Stimulated activated CD4-positive, alpha-beta T cell treated with anti-CD3 and anti-CD28 coated beads, Interleukin-12 subunit alpha, Interleukin-12 subunit beta, amount 100 ng/mL, for 24 hours (primary cell): ENCODE measurements at places on chromosomes 11 and 22.

- DNase-seq = peak; percentile 17
Measured at GRCh38 chr11:111977146-111978027, 40.2 kb downstream of the DIXDC1 start.

DNA sequence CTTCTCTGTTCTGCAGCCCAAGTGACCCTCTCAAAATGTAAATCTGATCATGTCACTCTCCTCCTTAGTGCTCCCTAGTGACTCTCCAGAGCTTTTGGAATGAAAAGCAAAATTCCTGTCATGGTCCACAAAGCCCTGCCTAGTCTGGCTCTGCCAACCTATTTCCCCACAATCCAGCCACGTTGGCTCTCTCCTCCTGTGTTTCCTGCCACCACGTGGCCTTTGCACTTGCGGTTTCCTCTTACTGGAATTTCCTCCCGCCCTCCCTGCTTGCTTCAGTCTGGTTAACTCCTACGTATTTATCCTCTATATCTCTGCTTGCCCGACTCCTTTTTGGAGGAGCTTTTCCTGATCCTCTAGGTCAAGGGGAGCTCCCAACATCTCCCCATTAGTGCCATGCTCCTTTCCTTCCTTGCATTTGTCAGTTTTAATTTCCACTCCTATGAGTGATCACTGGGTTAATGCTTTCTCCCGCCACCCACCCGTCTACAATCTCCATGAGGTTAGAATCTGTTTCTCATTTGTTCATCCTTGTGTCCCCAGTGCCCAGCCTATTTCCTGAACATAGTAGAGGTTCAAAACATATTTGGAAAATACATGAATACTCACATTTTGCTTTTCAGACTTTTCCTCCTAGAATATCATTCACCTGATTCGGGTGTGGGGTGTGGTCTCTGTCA lies 11.5 kb downstream of the NNMT start:
- no peak for DNase-seq

- no peak for DNase-seq
Measured at GRCh38 chr11:34339149-34340064, 18.4 kb downstream of the ABTB2 start.

DNA sequence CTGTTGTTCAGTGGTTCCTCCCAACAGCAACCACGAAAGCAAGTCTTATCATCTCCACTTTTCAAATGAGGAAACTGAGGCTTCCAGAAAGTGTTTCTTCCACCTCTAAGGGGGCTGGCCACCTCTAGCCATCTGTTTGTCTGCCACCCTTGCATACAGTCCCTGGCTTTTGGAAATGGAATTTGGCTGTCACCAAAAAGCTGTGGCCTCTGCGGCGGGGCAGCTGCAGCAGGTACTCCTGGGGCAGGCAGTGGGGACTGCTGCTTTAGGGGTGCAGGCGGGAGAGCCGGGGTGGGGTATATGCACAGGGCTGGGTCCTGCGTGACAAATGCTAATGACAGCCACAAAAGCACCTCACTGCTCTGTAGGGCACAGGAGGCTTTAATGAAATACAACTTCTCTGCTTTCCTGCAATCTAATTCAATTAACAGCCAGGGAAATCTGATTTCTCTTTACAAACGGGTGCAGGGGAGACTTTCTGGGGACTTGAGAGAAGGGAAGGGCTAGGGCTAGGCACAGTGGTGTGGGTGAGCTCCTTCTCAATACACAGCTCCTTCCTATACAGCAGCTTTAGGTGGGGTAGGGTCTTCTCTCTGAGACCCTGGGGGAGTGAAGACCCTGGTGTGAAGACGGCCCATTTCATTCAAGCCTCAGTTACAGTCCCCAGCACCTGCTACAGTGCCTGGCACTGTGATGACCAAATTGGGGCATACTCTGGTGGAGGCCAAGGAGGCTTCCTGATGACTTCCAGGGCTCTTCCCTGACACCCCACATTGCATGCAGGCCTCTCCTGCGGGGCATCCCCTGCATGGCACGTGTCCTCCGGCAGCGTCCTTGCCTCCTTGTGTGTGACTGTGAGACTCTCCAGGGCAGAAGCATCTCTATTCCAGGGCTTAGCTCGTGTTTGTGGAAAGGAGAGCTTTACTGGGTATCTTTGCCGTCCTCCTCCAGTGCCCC lies 161.6 kb downstream of the CEP164 start:
- no peak for DNase-seq

DNA sequence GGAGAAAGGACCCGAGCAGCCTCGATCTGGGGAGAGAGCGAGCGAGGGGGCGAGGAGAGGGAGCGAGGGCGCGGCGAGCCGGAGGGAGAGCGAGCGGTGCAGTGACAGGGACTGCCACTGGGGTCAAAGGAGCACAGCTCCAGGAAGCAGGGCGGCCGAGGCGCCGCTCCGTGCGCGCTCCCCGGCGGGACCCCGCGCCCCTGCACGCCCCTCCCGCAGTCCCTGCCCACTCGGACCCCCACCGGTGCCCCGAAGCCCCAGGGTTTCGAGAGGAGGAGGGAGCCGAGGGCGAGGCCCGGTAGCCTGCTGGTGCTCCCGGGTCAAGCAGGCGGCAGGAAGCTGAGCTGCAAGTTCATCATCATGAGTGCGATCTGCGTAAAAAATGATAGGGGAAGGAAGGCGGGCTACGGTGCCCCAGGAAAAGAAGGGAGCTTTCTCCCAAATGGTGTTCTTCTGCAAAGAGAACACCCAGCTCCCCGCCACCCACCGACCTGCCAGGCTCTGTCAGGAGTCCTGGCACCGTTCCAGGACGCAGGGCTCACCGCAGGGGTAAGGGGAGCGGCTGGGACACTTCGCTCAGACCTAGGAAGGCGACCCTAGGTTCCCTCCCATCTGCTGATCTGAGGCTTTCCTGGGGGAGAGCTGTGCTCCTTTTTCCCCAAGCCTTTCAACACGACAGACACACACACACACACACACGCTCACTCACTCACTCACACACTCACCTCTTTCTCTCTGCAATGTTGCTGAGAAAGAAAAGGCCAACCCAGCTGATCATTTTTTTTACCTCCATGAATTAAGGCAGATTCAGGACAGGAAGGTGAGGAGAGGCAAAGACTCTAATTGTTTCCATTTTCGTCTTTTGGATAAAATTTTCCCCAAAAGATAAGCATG lies at the start of gene MPPED2:
Gene MPPED2 (minus strand): TSS at position 103 of the 894 bp plus-strand sequence. CDS start 5,980 bp downstream, outside the sequence.
- no peak for DNase-seq

DNA sequence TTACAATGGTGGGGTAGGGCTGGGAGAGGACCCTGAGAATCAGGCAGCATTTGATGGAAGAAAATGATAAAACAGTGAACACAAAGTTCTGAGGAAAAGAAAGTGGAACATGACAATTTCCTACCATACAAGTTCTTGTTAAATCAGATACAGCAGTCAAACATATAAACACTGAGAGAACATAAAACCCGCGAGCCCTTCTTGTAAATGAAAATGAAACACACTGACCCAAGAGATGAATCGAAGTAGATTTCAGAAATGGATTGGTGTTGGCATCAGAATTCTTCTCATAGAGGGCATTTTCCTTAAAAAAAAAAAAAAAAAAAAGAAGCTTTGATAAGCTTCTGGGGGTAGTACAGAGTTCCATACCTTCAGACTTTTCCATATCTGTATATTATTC lies 134.7 kb upstream of the TMEM45B start:
- no peak for DNase-seq

GRCh38 chr11:85947431-85948272 lies 92.5 kb downstream of the CCDC83 start:
- DNase-seq = no peak

- no peak for DNase-seq
Measured at GRCh38 chr11:105229761-105230160, 90.2 kb upstream of the CARD18 start.

- peak; percentile 57 for DNase-seq
Measured at GRCh38 chr22:37498289-37498909, 12.2 kb upstream of the MFNG start.

GRCh38 chr11:64716473-64717267 lies 6.3 kb downstream of the NRXN2 start:
- DNase-seq = no peak

DNA sequence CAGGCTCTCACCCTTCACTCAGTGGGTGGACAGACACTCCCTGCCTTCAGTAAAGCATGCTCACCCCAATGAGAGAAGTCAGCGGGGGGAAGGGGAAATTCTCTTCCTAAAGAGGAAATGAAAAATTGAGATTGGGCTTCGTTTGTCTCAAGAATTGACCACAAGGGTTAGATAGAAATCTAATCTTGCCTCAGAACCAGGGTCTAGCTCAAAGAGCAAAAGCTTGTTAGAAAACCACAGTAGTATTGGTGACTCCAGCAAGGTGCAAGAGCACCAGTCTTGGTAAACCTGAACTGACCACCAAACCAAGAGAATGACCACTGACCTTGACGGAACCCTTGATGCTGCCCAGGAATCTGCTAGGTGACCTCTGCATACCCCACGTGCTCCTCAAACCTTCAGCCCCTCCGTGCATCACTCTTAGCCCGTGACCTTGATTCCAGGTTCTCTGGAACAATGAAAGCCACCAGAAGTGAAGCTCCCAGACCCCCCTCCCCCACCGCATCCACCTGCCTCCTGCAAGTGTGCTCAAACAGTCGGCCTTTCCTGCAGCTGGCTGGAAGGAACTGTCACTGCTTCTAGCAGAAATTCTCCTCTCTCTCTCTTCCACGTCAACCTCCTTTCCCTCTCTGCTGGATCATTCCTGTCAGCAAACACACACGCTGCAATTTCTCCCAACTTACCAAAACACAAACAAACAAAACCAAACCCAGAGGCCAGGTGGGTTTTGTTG lies 3.1 kb upstream of the TMA7B start:
- DNase-seq = no peak

DNA sequence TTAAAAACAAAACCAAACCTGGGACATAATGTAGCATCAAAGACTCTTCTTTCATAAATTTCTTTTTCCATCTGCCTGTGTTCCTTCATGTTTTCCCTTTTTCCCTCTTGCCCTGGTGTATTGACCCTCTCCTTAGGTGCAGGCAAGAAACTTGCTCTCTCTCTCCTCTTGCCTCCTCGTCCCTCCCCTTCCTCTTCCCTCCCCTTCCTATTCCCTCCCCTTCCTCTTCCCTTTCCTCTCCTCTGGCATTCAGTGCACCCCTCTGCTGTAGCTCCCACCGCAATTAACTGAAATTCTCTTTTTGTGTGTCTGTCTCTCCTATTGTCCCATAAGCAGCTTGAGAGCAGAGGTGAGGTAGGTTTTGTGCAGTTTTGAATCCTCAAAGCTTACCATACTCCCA lies 49.9 kb downstream of the CSF2RB start:
- DNase-seq = no peak

- no peak for DNase-seq
Measured at GRCh38 chr11:126415669-126416420, 60.4 kb downstream of the ST3GAL4 start.

GRCh38 chr11:88171982-88172381 lies 3.3 kb downstream of the RAB38 start:
- no peak for DNase-seq
